ENCODE measurements at places on chromosomes 6 and 20.

GRCh38 chr20:63230800-63231268 is 4.9 kb upstream of the BIRC7 start:
- DNase-seq: peak; percentile 69

DNA sequence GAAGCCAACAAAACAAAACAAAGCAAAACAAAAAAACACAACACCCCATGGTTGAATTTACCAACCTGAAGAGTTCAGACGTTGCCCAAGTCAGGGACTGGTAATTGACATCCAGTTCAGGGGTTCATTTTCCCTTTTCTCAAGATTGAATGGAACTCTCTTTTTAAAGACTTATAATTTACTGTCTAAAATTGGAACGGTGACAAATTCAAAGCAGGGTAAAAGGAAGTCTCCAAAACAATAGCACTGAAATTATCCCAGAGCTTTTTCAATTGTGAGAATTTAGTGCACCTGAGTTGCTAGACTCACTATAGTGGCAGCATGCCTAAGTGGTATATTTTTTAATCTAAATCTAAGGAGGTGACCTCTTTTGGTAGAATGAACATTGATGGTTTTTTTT is 90.9 kb upstream of the PREP start:
- DNase-seq: no peak

DNA sequence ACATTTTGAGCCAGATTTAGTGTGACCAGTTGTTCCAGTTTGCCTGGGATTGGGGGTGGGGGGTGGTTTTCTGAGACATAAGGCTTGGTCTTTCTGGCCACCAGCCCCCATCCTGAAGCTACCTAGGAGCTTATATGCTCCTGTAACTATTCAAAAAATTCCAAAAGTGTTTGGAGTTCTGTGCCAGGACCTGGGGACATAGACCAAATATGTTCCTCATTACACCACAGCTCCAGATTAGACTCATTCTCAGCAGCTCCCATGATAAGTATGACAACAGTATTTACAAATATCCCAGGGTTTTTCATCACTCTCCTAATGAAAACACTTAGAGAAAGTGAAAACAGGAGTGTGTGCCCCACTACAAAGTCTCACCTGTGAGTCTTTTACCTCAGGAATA is 37.8 kb upstream of the RNF144B start:
- peak; percentile 14 for DNase-seq

GRCh38 chr6:148112851-148113319 is 229.8 kb upstream of the SASH1 start:
- DNase-seq: no peak

GRCh38 chr6:108133594-108134179 is 32.1 kb upstream of the NR2E1 start:
- DNase-seq: peak; percentile 82

DNA sequence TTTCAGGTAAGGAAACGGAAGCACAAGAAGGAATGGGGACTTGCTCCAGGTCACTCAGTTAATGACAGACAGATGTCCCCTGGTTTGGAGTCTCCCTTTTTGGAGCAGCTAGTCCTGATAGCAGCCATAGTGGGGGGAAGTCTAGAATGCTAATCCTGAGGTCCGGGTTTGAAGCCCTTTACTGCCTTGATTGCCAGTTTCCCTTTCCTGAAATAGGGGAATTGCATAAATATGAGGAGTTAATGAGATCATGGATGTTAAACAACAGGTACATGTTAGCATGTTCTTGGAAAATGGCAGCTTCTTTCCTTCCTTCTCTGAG is 341 bp upstream of the TTPAL start:
- no peak for DNase-seq

- DNase-seq: no peak
These were observed 653.6 kb downstream of the EPM2A start for GRCh38 chr6:145081677-145082076.

GRCh38 chr6:14732844-14733757 is 512.8 kb upstream of the JARID2 start:
- peak; percentile 65 for DNase-seq

- peak; percentile 57 for DNase-seq
These were observed 42.4 kb upstream of the ADGRF4 start for GRCh38 chr6:47655719-47656595.

DNA sequence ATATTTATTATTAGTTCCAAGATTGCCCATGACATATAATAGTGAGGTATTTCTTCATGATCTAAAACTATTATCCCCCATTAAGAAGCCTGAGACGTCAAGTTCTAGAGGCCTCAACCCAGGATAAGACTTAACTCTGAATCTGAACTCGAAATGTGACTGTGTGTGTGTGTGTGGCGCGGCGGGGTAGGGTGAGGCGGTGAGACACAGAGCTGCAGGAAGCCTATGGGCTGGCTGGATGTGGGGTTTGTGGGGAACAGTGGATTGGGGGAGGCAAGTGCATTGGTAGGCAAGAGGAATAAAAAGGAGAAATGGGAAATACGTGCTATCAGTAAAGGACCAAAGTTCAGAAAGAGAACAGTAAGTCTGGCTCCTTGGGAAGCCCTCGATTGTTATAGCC is 66.5 kb upstream of the RNF146 start:
- DNase-seq: no peak

- DNase-seq: no peak
These were observed 31.7 kb upstream of the CCN5 start for GRCh38 chr20:44683263-44684046.

GRCh38 chr20:3843490-3843889 is 3.1 kb upstream of the MAVS start:
- peak; percentile 25 for DNase-seq

DNA sequence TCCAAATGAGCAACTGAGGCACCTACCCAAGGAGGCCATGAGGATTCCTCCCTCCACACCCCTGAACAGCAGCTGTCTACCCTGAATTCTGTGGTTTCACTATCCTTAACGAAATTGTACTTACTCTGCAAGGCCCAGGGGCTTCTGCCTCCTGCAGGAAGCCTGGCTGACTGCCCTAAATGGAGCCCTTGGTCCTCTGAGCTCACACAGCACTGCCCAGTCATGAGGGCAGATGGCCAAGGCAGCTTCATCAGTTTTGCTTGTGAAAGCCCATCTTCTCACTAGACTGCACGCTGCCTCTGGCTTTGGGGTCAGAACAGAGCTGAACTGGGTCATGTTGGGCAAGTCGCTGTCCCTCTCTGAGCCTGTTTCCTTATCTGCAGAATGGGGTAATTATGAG is 26.4 kb upstream of the SIRPA start:
- DNase-seq: no peak

DNA sequence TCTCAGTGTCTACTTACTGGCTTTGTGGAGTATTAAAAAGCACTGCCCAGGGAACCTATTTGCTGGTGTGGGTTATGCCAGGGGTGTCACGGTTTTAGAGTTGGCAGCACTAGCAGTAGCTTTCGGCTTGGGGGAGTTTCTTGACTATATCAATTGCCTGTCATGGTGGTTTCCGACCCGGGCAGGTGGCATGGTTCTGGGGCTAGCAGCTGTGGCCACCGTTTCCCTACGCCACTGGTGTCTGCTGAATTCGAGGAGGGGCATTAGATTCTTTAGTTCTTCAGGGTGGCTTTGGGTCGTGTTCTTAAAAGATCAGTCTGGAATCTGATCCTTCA is 55.6 kb upstream of the FOXC1 start:
- DNase-seq: no peak

DNA sequence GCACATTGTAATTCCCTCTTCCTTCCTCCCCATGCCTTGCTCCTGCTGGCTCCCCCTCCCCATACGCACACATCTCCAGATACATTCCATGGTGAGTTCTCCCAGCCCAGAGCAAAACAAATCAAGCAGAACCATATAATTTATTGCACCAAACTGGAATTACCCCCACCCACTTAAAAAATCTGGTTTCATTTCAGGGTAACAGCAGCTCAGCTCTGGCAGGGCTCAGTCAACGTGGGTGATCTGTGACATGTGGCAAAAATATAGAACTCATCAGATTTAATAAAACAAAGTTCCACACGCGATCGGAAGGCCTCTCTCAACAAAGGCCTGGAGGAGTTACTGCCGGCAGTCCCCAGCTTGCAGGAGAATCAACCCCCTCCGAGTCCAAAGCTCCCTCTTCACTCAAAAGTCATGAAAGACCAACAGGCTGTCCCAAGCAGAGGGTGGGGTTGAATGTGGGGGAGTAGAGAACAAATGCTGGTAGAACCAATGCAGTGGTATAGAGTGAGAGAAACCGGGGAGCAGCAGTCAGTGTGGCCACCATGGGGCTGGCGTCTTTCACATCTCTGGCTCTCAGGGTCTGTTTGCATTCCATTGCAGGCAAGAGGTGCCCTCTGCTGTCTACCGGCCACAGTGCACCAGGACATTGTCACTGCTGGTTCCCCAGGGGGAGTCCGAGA is 323.3 kb upstream of the NT5E start:
- peak; percentile 97 for DNase-seq

DNA sequence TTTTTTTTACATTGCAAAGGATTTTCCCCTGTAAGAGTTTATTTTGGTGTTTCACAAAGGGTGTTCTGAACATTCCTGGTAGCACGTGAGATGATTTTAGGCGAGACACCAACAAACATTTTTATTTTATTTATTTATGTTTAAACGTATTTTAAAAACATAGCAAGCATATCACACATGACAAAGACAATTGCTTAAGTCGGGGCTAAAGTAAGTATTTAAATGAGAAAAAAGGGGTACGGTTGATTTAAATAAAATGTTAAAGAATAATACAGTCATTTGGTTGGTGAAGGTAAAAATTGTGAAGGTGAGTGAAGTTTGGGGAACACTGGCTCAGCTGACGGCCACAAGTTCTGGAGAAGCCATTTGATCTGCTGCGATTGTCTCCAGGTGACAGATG is 129.7 kb downstream of the BMP7 start:
- DNase-seq: no peak

GRCh38 chr6:68637071-68637470 is 2.0 kb downstream of the ADGRB3 start:
- DNase-seq: no peak

GRCh38 chr20:50330504-50331313 is 140.1 kb downstream of the CEBPB start:
- no peak for DNase-seq

DNA sequence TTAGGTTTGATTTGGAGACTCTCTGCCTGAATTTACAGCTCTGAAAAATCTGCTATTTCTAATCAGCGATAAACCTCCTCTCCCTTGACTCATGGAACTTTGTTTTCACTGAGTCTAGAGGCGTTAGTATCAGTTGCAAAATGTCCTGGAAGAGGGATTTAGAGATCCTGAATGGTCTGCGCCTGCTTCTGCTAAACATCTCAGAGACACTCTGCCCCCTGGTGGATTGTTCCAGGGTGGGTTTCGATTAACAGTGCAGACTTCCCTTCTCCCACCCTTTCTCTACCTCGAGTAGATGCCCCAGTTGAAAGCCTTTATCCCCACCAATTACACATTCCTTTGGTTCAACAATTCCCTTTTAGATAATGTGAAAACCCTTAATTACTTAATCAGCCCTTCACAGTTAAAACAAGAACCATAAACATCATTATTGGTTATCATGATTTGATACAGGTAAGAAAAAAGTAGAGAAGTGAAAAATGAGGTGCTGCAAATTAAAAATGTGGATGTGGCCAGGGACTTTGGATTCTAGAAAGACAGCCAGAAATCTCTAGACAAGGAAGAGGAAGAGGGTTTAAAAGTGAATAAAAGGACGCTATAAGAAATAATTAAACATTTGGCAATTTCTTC is 5.5 kb downstream of the HTR1B start:
- DNase-seq: peak; percentile 93

DNA sequence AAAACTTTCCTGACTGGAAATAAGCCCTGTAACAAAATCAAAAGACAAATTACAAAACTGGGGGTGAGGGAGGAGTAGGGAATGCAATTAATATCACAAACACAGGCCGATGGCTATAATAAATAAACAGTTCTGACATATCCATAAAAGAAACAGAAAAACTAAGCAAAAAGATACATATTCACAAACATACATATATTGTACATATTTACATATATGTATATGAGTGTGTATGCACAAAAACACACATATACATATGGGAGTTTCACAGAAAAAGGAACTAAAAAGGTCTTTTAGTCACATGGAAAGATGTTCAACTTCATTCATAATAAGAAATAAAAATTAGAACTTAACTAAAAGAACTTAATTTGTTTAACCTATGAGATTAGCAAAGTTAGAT is 292.7 kb downstream of the TFAP2A start:
- no peak for DNase-seq

- no peak for DNase-seq
These were observed 129.9 kb upstream of the CHD6 start for GRCh38 chr20:41748051-41748450.

DNA sequence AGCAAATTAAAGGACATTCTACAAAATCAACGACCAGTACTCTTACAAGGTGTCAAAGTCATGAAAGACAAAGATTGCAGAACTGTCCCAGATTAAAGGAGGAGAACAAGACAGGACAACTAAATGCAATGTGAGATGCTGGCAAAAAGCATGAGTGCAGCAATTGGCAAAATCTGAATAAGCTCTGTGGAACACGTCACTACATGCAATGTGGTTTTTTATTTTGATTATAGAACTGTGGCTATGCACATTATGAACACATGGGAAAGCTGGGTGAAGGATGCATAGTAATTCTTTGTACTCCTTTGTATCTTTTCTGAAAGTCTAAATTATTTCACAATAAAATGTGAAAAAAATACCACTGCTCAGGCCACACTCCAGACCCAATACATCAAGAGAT is 509.4 kb downstream of the KIF16B start:
- DNase-seq: peak; percentile 66

DNA sequence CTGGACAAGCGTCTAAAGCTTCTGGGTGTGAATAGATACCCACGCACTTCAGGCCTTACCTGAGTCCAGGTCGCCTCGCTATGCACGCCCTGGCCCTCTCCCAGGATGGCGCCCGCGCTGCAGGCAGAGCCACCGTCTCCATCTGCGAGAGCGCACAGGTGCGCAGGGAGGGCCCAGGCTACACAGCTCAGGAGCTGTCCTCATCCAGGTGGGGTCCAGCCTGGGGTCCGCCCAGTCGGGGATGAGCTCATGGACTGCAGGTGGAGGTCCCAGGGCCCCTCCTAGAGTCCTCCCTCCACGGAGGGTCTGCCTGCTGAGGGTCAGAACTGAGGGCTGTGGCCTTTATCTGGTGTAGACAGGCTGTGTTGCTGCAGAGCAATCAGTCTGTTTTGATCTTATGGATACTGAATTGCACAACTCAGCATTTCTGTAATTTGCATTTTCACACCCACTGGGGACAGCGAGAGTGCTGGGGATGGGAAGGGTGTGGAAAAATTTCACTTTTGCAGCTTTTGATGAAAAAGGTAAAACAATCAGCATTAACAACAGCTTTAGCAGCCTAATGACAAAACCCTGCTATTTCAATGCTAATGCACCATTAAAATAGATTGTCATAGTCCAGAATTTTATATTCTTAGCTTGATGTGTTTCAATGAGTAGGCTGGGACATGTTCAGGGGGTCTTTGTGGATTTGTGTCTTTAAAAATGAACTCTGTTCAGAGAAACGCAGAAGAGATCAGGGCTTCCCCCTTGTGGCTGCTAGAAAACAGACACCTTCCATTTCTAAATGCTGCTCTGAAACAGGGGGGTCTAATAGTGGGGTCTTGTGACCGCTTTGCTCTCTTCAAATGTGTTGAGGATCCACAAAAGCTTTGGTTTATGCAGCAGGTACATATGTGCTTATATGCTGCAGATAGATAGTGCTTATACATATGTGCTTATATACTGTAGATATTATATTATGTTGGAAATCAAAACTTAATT is 77.8 kb upstream of the PHACTR3 start:
- DNase-seq: no peak
